Activated T-helper 1 cell treated with Interleukin-2 at 50 U/mL for 16 hours (primary cell): ENCODE measurements at places on chromosomes 12 and 14.

DNA sequence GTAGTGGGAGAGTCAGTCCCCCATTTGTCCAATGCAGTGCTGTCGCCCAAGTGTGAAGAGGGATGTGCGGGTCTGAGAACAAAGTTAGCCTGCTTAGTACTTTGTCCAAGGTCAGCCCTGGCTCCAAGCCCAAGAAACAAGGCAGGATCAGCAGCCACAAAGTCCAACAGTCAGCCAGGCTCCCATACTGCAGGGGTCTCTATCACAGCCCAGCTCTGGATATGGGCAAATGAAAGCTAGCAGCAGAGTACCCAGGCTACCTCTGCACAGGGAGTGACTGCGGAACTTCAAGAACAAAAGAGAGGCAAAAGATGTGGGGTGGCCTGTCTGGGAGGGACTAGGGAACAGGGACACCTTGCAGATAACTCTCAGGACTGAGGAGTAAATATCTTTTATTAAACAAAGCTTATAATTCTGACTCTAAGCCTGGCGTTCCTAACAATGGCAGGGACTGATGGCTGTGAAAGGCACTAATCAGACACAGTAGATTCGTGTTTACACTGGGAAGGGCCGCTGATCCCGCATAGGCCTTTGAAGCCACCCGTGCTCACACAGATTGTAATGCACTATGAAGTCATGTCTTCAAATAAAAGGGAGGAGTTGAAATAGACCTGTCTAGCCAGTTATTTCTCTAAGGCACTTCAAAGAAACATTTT is 91.0 kb upstream of the EEA1 start:
- no peak for DNase-seq

- DNase-seq, result no peak
These were observed 1.2 kb downstream of the KRT3 start for GRCh38 chr12:52794479-52795331.

DNA sequence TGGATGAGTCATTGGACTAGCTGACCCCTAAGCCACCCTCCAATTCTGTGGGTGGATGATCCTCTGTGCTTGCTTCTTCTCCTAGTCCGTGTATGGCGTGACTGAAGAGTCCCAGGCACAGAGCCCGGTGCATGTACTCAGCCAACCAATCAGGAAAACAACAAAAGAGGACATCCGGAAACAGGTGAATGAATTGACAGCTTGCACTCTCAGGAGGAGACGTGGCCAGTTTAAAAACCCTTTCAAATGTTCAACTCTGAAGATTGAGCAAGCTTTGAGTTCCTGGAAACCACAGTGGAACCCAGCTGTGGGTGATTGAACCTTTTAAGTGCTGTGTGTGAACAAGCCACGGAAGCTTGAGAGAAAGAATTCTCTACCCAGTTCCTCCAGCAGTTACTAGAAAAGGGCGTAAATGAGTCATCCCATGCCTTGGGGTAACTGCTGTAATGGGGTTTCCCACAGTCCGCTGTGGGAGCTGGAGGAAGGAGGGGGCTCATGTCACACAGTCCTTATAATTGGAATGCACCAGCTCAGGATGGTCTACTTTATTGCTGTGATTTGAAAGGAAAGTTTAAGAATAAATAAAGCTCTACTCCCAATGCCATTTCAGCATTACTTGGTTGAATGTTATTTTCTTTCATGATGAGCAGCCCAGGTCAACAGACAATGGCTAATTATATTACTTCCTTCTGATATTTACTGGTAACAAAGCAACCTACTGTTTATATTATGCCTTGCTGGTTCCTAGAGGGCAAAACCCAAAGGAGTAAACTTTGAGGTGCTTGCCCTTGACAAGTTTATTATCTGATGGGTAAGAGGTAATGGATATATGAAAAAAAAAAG is 417.0 kb downstream of the DPF3 start:
- peak; percentile 16 for DNase-seq

GRCh38 chr14:21038441-21039422 is 3.4 kb upstream of the RNASE7 start:
- no peak for DNase-seq

GRCh38 chr12:48988030-48988649 is 10.0 kb downstream of the WNT1 start:
- peak; percentile 56 for DNase-seq
